Fibroblast of the aortic adventitia (primary cell): ENCODE measurements at places on chromosomes 2 and 18.

DNA sequence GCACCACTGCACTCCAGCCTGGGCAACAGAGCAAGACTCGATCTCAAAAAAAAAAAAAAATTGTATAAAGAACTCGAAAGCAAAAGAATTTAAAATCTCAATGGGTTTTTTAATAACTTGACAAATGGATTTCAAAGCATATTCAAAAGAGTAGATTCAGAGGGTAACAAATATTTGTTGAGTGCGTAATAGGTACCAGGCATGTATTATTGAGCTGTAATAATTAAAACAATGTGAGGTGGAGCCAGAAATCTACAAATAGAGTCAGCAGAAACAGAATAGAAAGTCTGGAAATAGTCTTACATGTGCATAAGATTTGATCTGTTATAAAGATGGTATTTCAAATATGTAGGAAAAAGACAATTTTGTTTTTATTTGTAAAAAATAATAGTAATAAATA is 19.1 kb upstream of the RAB11FIP5 start:
- no peak for DNase-seq

GRCh38 chr2:25885933-25886332 is 7.6 kb upstream of the ASXL2 start:
- peak; percentile 56 for DNase-seq

- no peak for DNase-seq
These were observed 54.7 kb downstream of the PTGR3 start for GRCh38 chr18:75154259-75154658.

DNA sequence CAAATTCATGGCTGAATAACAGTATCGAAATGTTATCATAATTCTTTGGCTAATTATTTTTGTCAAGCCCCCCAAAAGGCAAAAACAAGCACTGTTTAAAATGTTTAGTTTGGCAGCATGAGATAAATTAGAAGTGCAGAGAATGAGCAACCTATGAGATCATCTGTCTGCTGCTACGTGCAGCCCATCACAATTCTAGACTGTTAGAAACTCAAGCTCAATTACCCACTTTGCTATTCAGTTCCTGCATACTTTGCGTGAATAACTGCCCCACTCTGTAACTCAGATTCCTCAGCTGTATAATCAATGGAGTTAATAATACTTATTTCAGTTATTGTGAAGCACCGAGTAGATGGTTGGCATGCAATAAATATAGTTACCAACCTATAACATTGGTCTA is 1181.9 kb downstream of the DPP10 start:
- no peak for DNase-seq

GRCh38 chr18:7452331-7452730 is 114.8 kb upstream of the PTPRM start:
- no peak for DNase-seq

GRCh38 chr2:30026091-30027055 is 105.0 kb upstream of the ALK start:
- DNase-seq, result peak; percentile 29
